Islet precursor cell (in vitro differentiated cells): ENCODE measurements at places on chromosomes 11 and 22.

- peak; percentile 47 for DNase-seq
Observed at GRCh38 chr22:23529166-23530103, 50.7 kb downstream of the IGLL1 start.

DNA sequence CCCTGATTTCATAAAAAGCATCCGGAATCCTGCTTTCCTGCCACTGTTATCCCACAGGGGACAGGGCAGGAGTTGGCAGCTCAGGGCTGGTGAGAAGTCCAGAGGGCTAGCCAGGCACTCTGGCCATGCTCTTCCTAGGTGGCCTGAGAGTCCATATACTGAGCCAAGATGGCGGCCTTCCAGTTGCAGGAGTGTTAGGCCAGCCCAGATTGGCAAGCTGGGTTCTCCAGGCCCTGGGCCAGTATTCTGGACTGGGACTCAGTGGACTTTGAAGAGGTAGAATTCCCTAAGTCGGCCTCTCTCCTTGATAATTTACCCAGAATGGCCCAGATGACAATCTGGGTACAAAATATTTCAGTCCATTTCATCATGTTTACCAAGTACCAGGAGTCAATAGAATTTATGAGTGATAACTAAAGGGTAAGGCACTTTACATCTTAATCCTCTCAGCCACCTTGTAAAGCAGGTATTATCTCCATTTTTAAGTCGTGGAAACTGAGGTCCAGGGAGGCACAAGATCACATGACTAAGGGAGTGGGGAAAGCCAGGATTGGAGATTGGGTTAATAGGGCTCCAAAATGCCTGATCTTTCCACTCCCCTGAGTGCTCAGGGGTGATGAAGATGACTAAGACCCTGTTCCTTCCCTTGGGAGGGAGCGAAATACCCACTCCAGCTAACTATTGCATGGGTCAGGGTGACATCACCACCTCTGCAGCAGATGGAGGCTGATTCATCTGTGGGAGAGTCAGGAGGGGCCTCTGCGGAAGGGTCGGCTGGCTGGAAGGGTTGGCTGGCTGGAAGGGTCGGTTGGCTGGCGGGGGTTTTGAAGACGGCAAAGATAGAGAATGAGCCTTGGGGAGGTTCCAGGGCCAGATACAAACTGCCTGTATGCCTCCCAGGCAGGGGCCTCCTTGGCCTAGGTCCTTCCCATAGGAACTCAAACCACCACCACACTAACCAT is 1.2 kb upstream of the MICALL1 start:
- peak; percentile 99 for DNase-seq

- no peak for DNase-seq
Observed at GRCh38 chr11:78377625-78378418, 39.8 kb downstream of the GAB2 start.

- peak; percentile 20 for DNase-seq
Observed at GRCh38 chr11:77074205-77074604, 7.4 kb downstream of the CAPN5 start.

DNA sequence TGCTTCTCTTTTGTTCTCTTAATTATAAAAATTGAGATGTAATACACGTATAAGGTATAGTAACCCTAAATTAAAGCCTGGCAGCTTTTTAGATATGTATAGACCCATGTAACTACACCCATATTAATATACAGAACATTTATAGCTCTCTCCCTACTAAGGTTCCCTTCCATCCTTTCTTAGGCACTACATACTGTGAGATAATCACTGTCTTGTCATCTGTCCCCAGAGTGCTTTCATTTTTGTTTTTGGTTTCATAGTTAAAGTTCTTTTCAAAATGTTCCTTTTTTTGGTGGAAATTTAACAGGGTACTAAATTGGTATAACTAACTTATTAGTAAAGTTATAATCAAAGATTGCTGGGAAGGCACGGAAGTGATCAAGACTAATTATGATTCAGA is 49.2 kb downstream of the MTMR3 start:
- DNase-seq: no peak

DNA sequence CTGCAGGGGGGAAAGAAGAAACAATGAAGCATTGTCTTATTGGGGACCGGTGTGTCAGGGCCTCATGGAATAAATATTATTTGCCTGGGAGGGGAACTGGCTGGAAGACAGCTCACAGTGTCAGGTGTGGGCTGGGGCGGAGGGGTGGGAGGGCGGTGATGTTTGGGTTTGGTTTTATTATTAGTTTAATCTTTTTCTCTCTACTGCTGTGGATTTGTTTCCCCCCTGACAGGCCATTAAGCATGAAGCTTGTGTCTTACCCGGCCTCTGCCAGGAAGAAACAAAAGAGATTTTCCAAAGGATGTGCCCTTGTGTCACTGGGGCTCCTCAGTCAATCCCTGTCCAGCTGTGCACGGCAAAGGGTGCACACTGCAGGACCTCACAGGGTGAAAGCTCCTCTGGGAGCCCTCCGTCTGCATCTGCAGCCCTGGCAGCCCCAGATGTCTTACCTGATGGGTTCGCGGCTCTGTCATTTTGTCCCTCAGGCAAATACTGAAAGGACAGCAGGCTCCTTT is 203.1 kb upstream of the TMEM45B start:
- peak; percentile 67 for DNase-seq

- no peak for DNase-seq
Observed at GRCh38 chr11:117045956-117046355, 52.3 kb downstream of the SIK3 start.

DNA sequence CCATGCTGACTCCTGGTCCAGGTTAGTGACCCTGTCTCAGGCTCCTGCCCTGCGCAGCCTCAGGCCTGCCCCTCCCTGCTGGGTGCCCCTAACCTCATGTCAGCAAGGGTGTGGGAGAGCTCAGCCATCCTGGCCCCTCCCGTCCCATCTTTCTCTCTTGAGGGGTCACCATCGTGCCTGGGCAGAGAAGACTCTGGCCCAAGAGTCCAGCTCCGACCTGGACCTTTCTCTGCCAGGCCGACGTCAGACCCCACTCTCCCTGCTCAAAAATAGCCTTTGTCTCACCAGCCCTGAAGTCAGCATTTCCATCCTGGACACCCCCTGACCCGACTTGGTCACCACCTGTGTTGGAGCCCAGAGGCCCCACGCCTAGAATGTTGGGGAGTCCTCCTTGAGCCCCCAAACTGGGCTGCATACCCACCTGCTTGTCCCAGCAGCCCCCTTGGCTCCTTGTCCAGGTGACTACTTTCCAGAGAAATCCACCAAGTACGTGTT is 4.9 kb downstream of the SCGB1C1 start:
- peak; percentile 29 for DNase-seq

DNA sequence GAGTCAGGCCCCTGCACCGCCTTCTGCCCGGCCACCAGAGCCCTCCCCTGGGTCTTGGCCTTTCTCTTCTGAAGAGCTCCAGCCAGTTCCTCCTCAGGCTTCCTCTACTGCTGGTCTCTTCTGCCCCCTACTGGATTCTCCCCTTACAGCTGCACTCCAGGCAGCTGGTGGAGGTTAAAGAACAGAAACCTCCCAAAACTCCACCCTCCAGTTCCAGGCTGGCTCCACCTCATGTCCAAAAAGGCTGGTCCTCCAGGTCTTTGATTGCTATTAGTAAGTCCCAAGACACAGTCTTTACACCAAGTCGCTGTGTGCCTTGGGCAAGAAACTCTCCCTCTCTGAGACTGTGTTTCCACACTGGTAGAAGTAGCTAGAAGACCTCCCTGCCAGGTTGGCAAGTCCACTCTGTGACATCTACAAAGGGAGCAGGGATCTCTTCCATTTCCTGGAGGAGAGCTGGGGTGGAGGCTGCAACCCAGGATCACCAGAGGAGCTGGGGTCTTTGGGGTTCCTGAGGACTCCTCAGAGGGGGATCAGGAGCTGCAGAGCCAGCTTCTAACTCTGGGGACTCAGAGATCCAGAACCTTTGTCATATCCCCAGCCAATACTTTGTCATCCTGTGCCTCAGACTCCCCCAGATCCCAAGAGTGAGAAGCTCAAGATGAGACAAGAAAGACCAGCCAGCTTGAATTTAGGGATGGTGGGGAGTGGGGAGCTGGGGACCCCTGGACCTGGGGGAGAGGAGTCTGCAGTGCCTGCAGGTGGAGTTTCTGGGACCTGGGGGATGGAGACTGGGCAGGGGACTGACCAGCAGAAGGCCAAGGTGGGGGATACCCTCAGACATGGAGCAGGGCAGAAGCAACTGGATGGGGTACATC is 3.4 kb upstream of the IGLL5 start:
- DNase-seq: peak; percentile 89

DNA sequence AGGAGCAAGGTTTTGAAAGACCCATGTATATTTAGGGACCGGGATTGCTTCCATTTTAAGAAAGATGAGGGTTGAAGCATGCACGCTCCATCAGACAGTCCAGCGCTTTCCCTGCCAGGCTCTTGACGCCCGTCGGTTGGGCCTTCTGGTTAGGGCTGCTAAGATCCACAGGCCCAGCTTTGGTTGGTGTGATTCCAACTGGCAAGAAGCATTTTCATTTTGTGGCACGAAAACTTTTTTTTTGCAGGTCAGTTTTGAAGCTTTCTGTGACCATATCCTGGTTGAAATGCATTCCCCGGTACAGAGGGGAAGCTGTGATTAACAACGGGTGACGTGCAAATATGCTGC is 34.3 kb upstream of the MPPED1 start:
- no peak for DNase-seq
